ENCODE measurements at places on chromosomes 12 and 14.

DNA sequence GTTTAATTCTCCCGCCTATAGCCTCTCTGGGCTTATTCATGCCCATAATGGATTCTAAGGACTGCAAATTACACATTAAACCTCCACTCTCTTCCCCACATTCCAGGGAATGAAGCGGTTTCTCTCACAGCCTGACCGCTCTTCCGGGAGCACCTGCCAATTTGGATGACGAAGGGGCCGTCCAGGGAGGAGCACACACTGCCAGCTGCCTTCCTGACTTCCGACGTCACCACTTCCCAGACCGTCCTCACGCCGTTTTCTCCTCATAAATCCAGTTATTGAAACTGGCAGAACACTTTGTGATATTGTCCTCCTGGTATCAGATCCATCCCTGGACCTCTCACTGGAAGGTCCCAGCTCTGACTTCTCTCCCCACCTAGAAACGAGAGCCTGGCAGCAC, 87.6 kb downstream of the GCH1 start:
- no peak for DNase-seq

DNA sequence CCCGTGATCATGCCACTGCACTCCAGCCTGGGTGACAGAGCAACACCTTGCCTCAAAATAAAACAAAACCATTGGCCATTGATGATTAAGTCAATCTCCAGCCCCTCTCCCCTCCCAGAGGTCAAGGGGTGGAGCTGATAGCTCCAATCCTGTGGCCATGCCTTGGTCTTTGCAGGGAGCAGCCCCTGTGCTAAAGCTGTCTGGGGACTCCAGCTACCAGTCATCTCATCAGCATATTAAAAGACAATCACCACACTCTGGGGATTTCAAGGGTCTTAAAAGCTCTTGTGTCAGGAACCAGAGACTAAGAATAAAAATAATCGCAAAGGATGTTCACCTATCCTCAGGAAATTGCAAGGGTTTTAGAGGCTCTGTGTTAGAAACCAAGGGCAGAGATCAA, 30.6 kb downstream of the HCAR2 start:
- no peak for DNase-seq

DNA sequence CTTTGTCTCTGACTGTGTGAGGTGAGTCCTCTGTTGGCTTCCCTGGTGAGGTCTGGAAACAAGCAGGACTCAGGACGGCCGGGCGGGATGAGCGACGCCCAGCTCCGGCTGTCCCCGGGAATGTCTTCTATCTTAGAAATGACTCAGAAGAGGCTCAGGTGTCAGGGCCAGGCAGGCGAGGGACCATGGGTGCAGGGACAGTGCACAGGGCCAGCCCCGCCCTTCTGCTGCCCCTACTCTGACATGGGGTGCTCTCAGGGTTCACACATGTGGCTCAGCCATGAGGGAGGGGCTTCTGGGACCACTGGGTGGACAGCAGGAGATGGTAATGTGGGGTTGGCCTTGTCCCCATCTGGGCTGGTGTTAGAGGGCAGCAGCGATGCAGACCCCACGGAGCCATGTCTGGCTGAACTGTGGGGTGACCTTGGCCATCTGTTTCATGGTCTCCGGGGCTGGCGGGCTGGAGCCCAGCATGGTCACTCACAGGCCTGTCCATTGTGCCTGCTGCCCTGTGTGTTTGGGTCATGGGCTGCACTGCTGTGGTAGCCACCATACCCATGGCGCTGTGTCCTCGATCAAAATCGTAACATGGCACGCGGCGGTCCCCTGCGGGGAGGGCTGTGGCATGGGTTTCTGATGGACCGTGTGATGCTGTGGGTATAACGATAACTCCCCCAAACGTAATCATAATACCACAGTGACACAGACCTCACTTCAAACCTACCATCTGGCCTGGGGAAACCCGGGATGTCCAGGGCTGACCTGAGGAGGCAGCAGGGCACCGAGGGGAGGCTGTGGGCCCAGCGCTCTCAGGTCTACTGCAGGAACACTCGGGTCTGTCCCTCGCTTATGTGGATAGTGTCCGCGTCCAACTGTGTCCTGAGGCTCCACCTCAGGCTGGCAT, 368.8 kb downstream of the TMEM121 start:
- DNase-seq: no peak

GRCh38 chr14:78319887-78320635, 149.9 kb downstream of the NRXN3 start:
- DNase-seq: no peak

GRCh38 chr14:35506927-35507326, 27.0 kb upstream of the INSM2 start:
- DNase-seq: no peak

DNA sequence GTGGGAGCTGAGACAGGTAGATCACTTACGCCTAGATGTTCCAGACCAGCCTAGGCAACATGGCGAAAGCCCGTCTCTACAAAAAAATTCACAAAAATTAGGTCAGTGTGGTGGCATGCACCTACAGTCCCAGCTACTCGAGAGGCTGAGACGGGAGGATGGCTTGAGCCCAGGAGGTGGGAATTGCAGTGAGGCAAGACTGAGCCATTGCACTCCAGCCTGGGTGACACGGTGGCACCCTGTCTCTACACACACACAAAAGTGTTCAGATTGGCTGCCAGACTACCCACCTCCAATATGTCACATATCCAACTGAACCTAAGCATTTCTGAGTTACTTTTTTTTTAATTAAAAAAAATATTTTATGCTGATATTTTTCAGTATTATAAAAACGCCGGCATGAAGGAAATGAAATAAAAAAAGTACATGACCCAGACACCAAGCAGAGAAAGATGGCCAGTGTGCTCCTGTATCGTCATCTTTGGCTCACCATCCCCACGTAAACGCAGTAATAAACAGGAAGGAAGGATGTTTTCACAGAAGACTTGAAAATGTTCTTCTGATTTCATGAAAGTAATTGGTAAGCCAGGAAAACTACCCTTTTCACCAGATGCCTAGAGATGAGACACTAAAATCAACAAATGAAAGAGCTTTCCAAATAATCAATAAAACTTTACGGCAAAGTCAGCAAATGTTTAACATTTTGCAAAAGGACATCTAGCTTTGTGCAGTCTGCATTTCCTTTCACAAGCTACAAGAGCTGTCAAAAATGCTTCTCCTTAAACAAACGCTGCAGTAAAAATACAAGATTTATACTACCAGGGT, 26.4 kb downstream of the CDC42BPB start:
- DNase-seq: no peak

- DNase-seq: no peak
Observed at GRCh38 chr14:55126034-55126433, 3.0 kb upstream of the LGALS3 start.

DNA sequence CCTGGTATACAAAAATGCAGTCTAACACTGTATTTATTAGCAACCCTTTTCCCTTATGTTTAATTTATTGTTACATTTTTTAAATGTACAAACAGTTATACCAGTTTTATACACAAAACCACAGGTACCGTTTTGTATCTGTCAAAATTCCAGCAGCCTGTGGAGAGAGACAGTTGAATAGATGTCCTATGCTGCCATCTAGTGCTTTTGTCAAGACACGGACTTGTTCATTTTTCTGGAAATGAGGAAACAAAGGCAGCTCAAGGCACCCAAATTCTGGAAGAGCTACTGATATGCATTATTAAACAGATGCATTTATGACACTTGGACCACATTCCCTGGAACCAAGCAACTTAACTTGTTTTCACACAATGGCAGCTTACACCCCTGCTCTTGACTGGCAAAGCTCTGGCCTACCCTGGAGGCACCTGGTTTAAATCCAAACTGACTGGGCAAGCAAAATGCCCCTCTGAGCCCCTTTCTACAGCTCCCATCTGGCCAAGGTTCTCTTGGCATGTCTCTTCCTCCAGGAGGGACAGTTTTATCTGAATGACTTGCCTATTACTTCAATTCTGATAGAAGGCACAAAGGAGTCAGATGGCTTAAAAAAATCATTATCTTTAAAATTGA, 286.9 kb upstream of the PRKD1 start:
- DNase-seq: peak; percentile 89

DNA sequence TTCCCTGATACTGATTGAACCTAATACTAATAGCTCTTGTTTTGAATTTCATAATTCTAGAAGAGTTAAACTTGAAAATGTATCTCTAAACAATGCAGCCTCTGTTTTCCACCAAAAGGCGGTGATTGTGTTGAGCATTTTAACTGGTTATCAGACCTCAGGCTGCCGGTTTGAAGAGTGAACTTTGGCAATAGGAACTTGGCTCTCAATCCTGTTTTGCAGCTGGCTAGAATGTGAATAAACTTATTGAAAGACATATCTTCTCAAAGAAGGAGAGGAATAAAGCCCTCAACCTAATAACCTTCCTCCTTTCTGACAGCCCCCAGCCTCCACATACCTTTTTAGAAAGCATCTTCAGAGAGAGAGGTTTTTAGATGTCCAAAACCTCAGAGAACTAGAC, 105.4 kb downstream of the SRGAP1 start:
- DNase-seq: no peak

DNA sequence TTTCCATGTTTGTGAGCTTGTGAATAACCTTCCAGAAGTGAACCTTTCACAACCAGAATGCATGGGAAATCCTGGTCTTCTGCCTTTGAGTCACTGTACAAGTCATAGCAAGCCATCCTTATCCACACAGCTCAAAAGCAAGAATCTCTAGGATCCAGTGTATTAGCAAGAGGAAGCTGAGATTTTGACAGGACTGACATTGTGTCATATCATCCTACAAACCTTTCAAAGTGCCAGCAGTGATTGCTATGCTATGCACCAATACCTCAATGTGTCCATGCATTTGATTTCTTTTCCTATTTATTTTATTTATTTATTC, 13.5 kb upstream of the NRDE2 start:
- no peak for DNase-seq

DNA sequence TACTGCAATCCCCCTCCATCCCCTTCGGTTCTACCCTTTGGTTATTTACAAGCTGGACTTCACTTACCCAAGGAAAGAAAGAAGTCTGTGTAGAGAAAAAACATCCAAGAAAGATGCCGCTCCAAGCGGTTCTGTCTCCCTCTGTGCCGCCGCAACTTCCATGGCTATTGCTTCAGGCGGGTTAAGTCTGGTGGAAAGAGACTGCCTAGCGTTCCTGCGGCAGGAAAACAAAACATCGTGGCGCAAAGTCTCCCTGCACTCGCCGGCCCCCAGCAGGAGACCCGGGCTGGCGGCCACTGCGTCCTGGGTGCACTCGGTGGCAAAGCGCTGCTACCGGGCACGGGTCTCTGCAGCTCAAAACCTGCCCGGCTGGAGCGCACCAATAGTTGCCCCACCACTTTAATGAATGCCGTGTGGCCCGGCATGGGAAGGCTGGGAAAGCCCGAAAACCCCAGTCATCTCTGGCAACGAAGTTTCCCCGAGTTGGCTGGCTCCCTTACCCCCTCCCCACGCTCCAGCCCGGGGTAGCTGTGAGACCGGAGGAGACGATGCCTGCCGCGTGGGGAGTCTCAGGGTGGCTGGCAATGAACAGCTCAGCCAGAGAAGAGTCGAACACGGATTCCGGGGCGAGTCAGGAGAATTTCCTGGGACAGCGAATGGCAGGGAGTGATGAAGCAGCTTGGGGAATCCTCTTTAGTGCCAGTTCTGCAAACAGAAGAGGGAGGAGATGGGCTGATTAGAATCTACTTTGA, 3.5 kb upstream of the KCNK10 start:
- peak; percentile 19 for DNase-seq

GRCh38 chr12:62632411-62632918, 165.8 kb downstream of the MON2 start:
- DNase-seq: peak; percentile 14

- DNase-seq: peak; percentile 45
Observed at GRCh38 chr12:104458694-104459367, 2.1 kb downstream of the CHST11 start.

DNA sequence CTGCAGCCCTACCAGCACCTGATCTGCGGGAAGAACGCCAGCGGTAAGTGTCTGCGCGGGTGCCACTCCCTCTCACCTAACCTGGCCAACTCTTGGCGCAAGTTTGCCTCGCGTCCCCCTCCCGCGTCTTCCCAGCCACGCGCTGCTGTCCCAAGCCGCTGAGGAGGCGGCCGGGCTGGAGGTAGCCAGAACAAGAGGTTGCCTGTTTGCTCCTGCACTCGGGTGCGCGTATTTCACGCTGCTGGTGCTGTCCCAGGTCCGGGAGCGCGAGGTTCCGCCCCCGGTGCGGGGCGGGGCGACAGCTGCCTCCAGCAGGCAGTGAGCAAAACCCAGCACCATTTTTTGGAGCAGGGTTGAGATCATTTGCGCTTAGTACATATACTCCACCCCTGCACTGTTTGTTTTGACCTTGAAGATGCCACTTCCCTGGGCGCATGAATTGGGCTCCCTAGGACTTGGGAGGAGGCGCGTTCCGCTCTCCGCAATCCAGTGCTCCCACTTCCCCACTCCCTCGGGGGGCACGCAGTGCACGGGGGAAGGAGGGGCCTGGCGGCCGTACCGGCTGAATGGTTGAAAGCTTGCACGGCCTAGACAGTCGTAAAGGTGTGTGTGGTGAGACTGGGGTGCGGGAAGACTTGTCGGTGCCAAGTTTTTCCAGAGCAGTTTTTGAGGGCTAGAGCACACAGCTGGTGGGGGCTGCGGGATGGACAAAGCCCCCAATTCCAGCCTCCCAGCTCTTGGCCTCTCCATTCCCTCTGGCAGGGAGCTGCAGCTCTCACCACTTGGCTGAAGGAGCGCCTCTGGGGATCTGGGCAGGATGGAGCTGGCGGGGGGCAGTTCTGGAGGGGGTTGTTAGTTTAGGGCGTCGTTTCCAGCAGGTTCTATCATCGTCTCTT, 226.9 kb upstream of the CRY1 start:
- DNase-seq: peak; percentile 53

DNA sequence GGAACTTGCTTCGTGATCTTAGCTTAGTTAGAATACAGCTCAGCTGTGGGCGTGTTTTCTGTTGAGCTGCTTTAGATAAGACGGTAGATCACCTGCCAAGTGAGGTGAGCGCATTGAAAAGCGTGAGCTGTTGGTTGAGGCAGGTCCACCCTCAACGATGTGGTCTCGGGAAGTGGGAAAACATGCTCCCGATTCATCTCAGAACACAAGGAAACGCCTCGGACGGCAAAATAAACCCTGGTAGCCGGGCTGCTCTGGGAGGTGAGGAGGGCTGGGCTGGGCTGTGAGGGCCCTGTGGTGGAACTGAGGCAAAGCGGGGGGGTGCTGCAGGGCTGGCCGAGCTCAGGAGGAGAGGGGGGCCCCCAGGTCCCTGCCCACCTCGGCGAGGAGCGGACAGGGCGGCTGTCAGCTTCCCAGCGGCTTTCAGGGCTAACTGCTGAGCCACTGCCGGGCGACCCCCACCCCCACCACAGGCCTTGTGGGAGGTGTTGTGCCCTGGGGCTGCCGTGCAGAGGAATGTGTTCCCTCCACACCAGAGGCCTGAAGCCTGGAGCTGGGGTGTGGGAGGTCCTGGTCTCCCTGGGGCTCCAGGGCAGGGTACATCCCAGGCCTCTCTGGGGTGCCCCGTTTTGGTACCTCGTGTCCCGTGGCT, 30.7 kb downstream of the NOC4L start:
- DNase-seq: no peak

GRCh38 chr12:120668868-120669840, 17.8 kb upstream of the MLEC start:
- DNase-seq: peak; percentile 57

GRCh38 chr14:39558525-39558924, 126.3 kb upstream of the FBXO33 start:
- DNase-seq: peak; percentile 1

GRCh38 chr12:22276867-22277266, 57.6 kb downstream of the ST8SIA1 start:
- DNase-seq: no peak

GRCh38 chr12:857611-858010, 91.9 kb downstream of the RAD52 start:
- DNase-seq: peak; percentile 83
